ENCODE measurements at places on chromosomes 2 and 18. TPM values are rescaled to one million over a fixed set of nuclear protein-coding genes. Genes with fewer than 3 reads are reported as not detected.

PRKCE gene
- total RNA-seq: 5.9 TPM

RNF125 gene
- total RNA-seq: 3.5 TPM

- ATAC-seq: no peak
These were observed 140.1 kb upstream of the HAAO start for GRCh38 chr2:42932271-42933151.

DNA sequence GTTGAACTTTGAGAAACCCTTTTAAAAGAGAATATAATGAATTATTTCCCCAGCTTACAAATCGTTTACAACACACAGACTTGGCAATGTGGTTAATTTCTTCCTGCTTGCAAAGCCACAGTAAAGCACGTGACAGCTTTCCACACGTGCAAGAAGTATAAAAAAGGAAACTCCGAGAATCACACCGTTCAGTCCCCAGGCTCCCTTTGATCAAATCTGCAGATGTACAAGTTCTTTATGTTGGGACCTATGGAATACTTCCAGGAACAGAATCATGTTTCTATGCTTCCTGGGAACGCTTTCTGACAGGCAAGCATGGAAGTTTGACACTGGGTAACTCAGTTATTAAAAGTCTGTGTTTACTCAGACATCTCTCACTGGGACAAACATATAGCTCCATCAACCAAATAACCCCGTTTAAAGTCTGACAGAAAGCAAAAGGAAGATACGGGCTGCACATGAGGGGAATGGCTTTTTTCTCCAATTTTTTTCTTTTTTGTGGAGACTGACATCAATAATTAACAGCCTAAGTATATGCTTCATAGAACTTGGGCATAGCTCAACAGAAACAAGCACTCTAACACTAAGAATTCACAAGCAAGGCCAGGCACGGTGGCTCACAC is 134.8 kb downstream of the EIPR1 start:
- no peak for ATAC-seq

DNA sequence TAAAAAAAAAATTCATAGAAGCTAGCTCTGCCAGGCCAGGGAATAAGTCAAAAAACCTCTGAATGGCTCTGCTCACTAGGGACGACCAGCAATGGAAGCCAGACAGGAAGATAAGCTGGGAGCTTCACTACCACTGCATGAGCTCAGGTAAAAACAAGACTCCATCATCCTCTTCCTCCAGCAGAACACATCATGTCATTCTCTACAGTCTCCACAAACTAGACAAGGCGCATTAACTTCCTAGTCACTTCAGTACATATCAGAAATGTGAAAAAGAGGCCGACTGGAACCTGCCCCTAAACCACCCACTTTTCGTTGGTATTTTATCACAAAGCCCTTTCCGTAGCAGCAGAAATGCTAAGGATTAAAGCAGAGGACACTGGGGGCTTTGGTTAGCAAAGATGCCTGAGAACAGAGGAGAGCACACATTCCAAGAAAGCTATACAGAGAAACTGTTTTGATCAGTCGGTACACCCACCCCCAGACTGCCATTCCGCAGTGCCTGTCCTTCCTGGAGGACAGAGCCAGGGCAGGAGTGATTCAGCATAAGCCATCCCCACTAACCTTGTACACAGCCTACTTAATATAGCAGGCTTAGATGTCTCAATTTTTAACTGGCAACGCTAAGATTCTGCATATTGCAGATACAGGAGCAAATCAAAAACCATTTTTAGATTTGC is 53.4 kb downstream of the AAK1 start:
- ATAC-seq: no peak

- no peak for ATAC-seq
These were observed 61.0 kb downstream of the GRB14 start for GRCh38 chr2:164560181-164560792.
